ENCODE measurements at places on chromosomes 13 and 19.

DNA sequence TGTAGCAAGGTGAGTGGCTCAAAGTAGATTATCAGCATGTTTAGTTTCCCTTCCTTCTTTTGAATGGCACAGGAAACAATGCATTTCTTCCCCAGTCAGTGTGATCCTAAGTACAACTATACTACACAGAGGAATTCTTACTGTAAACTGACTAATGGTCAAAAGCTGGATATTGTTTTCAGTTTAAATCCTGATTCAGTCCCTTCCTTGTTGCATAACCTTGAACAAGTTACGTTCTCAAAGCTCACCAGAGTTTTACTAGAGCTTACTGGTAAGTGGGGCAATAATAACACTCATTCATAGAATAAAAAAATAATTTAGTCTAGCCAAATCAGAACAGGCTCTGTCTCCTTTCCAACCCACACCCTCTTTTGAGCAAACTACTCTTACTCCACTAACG lies 180.1 kb downstream of the POSTN start:
- no peak for DNase-seq

DNA sequence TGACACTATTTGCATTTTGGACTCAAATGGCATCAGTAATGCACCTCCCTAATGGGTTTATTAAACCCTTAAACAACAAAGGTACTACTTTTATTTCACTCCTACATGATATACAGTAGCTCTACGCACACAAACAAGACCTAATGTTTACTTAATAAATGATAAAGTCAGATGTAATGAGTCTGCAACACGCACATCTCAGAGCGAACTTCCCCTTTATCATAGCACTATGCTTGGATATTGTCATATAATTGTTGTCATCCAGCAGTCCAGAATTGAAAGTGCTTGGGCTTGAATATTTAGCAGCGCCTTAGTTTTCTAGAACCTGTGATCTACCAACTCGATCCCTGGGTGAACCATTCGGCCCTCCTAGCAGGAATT lies 772 bp downstream of the PARP4 start:
- DNase-seq = peak; percentile 32

- DNase-seq = peak; percentile 68
These were observed 708 bp upstream of the ERCC1 start for GRCh38 chr19:45424191-45425058.

DNA sequence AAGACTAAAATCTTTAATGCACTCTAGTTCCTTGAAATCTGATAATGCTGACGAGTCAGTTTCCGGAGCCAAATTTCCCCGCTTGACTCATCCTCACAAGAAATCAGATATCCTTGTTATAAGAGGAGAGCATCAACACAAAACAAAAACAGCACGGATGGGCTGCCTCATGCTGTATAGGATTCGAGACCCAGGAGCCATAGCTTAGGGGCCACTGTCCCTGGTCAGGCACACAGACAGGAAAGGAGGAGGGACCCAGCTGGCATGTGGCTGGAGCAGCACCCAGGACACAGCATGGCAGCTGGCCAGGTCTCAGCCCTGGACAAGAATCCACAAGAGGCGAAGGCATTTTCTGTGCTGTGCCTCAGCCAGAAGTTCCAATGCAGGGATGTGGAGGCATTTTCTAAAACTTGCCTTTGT lies 110.2 kb upstream of the SPATA13 start:
- DNase-seq = no peak

DNA sequence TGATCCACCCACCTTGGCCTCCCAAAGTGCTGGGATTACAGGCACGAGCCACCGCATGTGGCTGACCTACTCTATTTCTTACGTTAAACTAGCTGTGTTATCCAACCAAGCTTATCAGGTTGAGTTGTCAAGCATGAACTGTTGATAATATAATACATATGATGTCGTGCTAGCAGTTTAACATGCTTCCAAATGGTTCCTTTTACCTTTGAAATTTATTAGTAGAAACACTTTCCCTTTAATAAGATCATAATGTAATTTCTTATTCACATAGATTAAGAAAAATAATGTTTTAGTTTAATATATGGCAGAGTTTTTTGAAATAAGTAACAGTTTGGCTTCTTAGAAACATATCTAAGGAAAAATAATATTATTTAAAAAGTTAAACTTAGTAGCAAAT lies 34.4 kb upstream of the VWA8 start:
- no peak for DNase-seq

DNA sequence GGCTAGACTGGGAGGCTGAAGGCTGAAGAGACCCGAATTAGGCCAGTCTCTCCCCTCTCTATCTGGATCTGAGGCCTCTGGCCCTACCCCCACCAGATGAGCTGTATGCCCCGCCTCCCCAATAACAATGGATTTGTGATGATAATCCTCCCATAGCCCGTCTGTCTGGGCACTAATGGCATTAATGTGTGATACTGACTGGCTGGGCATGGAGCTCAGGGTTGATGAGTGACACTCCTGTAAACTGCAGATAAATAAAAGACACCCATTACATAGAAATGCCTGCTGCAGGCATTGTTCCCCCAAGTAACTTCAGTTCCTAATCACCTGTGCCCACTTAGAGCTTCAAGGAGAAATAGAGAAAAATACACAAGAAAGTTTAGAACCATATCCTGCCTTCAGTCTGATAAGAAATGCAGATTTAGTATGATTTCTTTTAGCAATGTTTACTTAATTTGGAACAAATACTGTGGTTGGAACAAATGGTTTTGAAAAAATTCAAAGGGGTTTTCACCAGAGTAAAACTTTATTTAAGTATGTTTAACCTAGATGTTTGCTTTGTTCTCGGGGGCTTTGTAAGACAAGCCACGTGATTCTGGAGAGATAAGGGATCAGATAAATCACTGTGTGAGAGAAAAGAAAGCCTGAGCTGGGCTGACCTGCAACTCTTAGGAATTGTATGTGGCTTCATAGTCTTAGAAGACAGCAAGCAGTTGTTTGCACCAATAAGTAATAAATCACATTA lies 60.3 kb downstream of the TNFRSF19 start:
- DNase-seq = no peak

GRCh38 chr13:105147461-105147860 lies 1388.0 kb downstream of the EFNB2 start:
- DNase-seq = no peak

GRCh38 chr13:32790731-32791130 lies 204.5 kb downstream of the PDS5B start:
- DNase-seq = no peak

- no peak for DNase-seq
These were observed 1378.0 kb upstream of the PCDH9 start for GRCh38 chr13:68608147-68608546.

DNA sequence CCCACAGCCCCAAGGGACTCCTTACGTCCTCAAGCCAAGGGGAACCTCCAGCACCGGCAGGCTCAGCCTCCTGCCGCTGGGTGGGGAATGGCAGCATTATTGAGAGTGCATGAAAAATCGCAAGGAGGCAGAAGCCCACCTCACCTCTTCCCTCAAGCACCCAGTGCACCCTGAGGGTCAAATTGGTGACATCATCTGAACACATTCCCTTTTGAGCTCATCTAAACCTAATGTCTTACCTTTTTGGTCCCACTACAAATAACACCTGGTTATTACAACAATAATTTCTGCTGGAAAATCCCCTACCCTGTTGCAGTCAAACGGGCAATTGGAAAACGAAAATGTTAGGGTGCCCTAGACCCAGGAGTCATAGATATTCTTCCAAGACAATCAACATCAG lies 12.2 kb upstream of the POP4 start:
- DNase-seq = no peak

GRCh38 chr19:6100284-6100915 lies 9.9 kb downstream of the RFX2 start:
- DNase-seq = peak; percentile 59

DNA sequence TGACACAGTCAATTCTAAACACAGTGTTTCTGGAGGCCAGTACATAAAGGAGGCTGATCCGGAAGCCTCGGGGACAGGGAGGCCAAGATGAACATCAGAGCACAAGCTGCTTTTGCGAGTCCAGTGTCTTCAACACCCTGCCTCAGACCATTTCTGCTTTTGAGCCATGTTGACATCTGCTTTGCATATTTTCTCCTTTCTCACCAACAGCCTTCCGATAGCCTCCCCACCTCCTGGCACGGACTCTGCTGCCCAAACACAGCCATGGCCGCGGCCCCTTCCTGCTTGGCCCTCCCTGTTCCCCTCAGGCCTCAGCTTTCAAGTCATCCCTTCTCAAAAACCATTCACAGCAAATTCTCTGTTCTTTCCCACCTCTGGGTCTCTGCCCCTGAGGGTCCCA lies 3.6 kb downstream of the LRRC25 start:
- no peak for DNase-seq

DNA sequence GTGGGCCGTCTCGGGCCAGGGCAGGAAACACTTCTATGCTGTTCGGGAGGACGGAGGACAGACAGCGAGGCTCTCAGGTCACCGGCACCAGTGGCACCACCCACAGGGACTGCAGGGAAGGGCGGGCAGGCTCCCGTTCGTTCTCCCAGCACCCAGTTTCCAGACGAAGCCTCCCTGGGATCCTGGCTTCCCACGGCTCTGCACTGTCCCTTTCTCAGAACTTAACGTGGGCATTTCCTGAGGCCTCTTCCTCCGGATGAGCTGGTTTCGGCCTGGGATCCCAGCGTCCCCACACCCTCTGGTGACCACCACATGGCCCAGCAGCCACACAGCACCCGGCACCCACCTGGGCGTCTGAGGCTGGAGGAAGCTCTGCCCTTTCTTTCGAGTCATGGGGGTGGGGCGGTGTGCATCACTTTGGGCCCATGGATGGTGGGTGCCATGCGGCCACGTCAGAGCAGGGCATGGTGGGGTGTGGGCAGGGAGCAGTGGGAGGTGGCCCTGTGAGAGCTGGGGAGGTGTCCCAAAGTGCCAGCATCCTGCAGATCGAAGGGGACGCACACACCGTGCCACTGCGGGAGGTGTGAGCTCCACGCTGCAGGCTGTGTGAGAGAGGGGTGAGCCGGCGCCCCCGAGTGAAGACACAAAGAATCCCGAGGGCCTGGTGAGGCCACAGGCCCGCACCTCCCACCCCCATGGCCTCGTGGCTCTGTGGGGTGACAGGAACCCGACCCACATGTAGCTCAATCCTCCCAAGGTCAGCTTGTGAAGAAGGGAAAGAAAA lies 38.7 kb upstream of the GRTP1 start:
- no peak for DNase-seq

DNA sequence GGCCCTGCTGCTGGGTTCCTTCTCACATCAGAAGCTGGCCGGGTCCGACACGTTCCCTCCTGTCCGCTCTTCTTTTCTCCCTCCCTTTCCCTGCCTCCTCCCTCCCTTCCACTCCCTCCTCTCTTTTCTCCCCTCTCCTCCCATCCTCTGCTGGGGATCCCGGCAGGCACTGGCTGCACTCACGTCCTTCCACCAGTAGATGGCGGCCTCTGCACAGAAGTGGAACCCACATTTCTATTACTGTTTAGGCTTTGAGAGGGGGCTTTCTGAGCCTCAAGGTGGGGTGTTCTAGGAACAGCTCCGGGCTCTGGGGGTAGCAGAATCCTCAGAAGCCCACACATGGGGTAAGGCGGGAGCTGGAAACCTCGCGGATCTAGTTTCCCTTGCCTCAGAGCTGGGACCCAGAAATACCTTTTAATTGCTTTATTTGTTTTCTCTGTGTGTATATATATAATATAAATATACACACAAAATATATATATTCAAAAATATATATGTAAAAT lies 294.2 kb downstream of the ZNF536 start:
- DNase-seq = no peak

GRCh38 chr19:5961969-5962945 lies 15.7 kb downstream of the RANBP3 start:
- no peak for DNase-seq

DNA sequence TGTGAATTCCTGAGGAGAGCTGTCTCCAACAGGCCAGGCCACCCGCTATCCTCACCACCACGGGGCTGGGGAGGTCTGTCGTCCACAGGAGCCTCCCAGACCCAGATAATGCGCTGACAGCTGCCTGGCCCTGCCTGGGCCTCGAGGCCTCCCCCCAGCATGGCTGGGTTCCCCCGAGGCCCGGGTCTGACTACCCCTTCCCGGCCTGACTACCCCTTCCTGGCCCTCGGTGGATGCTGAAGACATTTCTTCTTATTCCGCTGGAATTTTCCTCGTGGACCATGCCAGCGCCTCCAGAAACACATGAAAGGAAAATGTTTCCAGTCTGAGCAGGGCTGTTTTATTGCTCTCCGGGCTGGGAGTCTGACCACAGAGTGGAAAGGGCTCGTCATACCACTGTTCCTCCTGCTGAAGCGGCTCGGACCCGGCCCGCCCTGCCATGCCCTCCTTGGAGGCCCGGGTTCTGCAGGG lies 16.8 kb upstream of the COMP start:
- DNase-seq = no peak

- DNase-seq = no peak
These were observed 184.0 kb upstream of the UBL3 start for GRCh38 chr13:30034458-30034795.

GRCh38 chr19:16446724-16447368 lies 24.9 kb downstream of the EPS15L1 start:
- peak; percentile 78 for DNase-seq

DNA sequence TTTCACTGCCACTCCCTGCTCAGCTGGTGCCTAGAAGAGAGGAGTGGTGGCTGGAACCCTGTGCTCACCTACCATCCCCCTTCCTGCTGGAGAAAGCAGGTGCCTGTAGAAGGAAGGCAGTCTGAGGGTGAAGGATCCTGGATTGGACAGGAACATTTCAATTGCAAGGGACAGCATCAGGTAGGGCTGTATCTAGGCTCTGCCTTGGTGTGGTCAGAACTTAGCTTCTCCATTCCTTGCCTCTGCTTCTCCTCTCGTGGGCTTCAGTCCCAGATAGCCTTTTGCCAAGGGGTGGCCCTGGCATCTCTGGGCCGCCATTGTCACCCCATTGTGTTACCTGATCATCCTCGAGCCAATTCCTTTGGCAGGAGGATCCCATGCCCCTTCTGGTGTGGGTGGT lies 73.2 kb upstream of the KCTD15 start:
- DNase-seq = no peak

DNA sequence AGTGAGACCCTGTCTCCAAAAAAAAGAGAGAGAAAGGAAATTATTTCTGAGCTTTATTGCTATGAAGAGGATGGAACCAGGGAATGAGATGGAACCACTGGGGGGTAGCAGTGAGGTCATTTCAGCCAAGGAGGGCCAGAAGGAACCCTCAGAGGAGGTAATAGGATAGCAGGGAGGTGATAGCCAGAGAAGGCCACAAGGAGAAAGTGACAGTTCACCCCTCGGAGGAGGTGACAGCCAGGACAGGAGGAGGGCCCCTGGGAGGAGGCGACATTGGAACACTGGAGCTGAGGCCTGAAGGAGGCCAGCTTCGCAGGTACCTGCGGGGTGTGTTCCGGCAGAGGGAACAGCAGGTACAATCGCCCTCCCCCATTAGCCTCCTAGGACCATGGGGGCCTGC lies 675 bp upstream of the PGPEP1 start:
- no peak for DNase-seq

DNA sequence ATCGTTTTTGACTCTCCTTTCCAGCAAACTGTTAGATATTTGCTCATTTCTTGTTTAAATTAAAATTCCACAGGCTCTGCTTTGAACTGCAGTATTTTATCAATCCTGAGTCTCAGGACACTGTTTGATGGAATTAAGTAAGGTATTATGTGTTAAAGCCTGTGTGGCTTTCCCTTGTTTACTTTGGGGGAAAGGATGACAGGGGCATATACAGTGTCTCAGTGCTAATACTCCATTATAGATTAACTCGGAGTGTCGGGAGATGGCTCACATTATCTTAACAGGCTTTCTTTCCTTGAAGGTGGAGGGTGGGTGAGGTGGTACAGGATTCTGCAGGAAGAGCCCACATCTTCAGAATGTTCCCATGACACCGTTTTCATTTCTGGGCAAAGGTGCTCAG lies 84.7 kb downstream of the SHISA2 start:
- no peak for DNase-seq

Measured in GM06990 (cell line).